Head of caudate nucleus (tissue), 42 donors: ENCODE measurements at places on chromosomes 4 and X.

- no peak for DNase-seq
These were observed 363.7 kb downstream of the FBXW7 start for GRCh38 chr4:152172146-152172545.

GRCh38 chr4:165970703-165971420 is 97.8 kb downstream of the TLL1 start:
- no peak for DNase-seq

DNA sequence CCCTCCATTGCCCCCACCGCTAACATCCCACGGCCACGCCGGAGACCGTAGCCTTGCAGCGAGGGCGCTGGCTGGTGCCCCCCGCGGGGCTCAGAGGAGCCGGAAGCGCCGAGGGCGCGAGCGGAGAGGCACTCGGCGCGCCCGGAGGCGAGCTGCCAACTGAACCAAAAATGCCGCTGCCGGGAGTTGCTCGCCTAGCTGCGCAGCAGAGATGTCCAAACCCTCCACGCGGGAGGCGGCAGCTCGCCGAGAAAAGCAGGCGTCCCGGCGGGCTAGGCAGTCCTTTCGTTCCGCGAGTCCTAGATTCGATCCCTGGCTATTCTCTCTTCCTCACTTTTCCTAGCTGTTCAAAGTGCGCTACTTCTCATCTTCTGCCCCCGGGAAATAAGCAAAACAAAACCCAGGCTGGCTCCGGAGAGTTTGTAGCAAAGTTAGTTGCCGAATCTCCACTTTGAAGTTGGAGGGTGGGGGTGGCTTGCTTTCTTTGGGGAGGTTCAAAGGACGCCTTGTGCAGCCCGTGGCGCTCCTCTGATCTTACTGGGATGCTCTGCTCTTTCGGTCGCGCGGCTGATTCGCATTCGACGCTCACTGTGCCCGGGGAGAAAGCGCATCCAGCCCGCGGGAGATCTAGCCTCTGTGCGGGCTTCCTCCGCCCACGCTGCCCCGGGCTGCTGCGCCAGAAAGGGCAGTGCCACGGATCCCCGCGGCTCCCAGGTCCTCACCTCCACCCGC is 723 bp downstream of the NKX6-1 start:
- DNase-seq, result no peak

- DNase-seq, result no peak
These were observed 15.0 kb upstream of the PRKX start for GRCh38 chrX:3728454-3728853.

DNA sequence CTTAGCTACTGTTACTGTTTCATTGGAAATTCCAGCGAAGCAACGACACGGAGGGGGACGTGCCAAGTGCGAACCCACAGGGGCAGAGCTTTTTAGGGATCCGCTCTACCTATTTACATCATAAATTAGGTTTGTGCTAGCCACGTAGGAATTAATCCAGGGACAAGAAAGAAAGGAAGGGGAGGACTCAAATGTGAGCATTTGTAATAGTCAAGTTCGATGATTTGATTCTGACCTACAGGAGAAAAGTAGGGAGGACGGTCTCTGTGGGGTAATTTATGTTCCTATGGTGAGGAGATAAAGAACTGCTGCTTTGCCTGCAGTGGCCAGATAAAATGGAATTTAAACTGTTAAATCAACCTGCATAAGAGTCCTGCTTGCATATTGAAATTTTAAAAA is 1.7 kb downstream of the INTS6L start:
- no peak for DNase-seq

- no peak for DNase-seq
These were observed 42.4 kb downstream of the SEPSECS start for GRCh38 chr4:25117716-25118472.

DNA sequence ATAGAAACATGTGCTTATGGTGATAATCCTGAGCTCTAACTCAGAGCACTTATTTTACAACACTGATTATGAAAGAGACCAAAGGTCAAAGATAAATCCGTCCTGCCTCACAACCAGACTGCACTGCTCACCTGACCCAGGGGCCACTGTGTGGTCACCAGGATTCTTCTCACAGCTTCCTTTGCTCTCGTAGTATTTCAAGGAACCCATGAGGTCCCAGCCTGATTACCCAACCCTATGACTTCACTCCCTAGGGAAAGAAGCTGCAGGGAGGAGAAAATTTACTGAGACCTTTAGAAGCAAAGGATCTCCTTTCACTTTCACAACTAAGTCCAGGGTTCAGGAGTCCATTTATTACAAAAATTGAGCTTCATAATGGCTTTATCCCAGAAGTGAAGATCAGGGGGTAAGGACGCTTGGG is 9.6 kb downstream of the SLC25A5 start:
- no peak for DNase-seq

GRCh38 chr4:154416190-154416547 is 75.4 kb downstream of the DCHS2 start:
- no peak for DNase-seq

- DNase-seq, result peak; percentile 47
These were observed 15.8 kb upstream of the RGS12 start for GRCh38 chr4:3276986-3277385.

GRCh38 chrX:15399962-15400391 is 15.8 kb upstream of the VEGFD start:
- DNase-seq, result no peak

DNA sequence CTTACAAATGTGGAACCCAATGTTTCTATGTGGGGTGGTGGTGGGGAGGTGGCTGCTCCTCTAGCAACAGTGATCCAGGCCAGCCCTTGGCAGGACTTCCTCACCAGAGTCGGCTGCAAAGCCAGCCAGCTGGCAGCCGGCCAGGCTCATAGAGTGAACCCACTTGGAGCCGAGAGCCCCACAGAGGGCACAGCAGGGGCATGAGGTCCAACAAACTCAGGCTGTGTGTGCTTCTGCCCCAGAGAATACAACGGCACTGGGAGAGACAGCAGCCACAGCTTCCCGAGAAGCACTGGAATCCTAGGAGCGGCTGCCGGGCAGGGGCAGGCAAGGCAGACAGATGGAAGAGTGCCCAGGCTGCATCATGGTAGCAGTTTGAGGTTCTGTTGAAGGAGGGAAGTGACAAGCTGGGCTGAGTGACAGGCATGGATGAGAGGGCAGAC is 23.5 kb upstream of the SOWAHD start:
- DNase-seq, result peak; percentile 69

DNA sequence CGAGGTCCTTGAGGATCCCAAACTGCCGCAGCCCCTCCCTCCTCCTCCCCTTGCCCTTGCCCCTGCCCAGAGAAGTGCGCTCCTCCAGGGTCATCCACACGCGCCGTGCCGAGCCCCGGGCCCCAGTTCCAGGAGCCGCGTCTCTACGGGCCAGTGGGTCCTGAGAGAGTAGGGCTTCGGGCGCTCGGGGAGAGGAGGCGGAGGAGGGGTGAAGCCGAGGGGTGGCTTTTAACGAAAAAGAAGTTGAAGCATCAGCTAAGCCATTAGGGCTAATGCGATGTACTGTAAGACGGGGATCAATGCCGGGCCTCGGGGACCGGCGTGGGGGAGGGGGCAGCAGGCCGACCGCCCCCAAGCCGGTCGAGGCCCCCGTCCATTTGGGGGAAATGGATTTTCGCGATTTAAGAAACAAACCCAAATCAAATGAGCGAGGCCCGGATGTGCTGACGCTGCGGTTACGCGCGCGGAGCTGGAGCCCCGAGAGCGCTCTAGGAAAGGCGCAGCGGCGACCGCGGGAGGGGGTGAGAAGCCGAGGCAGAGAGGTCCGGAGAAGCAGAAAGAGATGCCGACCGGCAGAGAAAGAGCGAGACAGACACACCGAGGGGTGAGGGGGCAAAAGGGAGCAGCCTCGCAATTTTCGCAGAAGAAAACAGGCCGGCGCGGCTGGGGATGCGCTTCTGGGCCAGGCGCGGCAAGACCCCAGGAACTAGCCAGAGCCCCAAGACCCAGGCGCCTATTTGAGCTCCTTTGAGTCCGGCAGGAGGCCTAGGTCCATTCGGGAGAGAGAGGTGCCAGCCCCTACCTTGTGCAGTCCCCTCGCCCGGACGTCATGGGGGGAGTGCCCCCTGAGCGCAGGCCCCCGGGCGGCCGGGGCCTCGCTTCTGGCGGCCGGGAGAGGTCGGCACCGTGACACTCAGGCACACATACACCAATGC is 13.6 kb downstream of the HMX1 start:
- DNase-seq, result no peak

DNA sequence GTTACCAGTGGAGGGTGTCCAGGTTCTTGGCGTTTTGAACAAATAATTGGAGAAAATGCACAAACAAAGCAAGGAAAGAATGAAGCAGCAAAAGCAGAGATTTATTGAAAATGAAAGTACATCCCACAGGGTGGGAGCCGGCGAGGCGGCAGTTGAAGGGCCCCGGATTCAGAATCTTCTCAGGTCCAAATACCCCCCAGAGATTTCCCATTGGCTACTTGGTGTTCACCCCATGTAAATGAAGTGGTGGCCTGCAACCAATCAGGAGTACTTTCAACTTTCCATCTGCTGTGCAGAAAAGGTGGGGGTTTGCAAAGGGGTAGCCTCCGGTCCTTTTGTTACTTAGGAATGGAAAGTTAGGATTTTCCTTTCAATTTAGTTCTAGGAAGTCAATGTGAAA is 1447.0 kb downstream of the C4orf33 start:
- DNase-seq, result no peak

DNA sequence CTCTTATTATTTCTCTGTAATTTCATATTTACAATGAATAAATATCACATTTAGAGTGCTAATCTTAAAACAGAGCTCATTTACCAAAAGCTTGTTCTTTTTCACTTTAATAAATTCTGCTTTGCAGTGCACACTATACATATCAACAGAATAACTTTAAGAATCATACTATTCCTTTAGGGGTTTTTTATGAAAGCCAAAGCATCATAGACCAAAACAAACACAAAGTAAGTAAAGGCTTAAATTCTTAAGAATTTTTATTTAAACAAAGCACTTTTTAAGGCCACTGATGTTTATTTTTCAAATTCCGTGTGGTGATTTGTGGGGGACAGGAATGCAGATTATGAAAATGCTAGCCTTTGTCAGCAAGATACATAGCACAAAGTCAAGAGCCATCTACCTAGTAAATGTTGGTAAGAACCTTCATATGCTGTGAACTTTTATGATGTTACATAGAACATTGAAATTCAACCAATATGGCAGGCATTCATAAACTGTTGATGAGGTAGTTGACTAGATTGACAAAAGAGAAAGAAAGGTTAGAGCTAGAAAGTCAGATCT is 17.8 kb downstream of the TIGD2 start:
- DNase-seq, result no peak
